Activated CD4-positive, alpha-beta T cell treated with anti-CD3 and anti-CD28 coated beads, Interleukin-2, Interleukin-6, amounts not matched to agents 100 ng/mL and 50 ng/mL, durations not matched to agents 16 hours and 8 hours (primary cell): ENCODE measurements at places on chromosomes 11 and 22.

DNA sequence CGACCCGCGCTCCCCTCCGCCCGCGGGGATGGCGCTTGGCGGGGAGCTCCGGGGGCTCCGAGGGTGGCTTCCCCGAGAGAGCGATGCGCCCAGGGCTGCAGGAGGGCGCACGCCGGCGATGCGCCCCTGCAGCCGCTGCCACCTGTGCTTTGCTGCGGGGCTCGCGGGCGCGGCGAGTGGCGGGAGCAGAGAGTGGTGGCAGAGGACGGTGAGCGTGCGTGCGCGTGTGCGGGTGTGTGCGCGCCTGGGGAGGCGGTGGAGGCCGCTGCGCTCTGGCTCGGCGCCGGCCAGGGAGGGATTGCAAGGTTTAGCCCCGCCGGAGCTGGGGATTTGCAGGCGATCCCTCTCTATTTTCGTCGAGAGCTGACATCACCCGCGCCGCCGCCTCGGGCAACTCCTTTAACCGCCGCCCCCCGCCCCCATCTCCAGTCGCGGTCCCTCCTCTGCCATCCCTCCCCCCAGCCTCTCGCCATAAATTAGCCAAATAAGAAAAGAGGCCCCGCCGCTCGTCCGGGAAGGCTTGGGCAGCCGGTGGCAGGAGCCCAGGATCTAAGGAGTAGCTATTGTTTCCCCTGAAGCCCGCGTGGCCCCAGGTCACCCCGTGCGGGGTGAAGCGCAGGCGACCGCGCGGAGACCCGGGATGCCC, at the start of gene SLC1A2:
SLC1A2 (minus strand) TSS at position 375 of the 646 bp plus-strand sequence. CDS start 592 bp downstream, outside the sequence.
- DNase-seq: peak; percentile 9

DNA sequence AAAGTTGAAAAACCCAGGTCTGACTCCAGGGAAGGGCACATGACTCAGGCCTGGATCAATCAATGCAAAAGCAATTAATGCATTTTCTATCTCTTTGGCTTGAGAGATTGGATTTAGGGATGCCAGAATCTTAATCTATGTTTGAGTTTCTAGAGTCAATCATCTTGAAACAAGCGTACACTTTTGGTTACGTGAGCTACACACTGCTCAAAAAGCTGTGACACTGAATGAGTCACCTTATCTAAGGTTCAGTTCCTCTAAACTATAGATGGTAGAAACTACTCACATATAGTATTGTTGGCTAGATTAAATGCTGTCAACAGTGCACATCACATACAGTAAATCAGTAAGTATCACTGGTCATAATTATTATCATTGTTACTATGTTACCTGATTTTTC, 24.2 kb downstream of the MRE11 start:
- peak; percentile 36 for DNase-seq

DNA sequence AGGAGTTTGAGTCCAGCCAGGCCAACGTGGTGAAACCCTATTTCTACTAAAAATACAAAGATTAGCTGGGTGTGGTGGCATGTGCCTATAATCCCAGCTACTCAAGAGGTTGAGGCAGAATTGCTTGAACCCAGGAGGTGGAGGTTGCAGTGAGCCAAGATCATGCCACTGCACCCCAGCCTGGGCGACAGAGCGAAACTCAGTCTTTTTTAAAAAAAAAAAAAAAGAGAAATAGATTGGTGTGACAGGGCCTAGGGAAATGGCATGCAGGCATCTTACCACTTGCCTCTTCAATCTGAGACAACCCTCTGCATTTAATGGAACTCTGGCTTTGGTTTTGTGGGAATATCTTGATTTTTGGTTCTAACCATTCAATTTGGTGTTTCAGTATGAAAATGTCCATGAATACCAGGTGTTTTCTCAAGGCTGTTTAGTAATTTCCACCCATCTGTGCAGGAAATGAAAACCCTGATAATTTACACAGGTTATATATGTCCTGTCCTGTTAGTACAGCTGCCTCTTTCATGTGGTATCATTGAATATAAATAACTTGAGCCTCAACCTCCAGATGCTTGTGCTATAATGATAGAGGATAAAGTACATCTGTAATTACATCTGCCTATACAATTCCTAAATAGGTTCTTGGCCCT, 8.4 kb downstream of the XBP1 start:
- peak; percentile 48 for DNase-seq

GRCh38 chr11:116257092-116257491, 515.7 kb downstream of the BUD13 start:
- DNase-seq: no peak

- DNase-seq: peak; percentile 70
Observed at GRCh38 chr11:46369458-46370152, 11.9 kb upstream of the MDK start.

DNA sequence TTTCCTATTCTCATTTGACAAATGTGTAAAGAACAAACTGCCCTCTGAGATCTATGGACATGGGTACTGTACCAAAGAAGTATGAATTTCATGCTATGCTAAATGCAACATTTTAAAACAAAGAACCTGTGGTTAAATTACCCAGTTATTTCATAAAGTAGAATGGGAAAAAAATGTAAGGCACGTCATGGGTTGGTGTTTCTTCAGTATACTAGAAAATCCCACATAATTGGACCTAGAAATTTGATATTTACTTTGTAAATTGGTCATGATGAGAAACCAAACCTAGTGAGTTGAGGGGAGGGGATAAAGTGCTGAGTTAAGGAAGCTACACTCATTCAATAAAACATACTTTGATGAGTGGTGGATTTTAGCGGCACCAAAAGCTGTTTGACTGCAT, 104.1 kb downstream of the ALX4 start:
- DNase-seq: no peak

DNA sequence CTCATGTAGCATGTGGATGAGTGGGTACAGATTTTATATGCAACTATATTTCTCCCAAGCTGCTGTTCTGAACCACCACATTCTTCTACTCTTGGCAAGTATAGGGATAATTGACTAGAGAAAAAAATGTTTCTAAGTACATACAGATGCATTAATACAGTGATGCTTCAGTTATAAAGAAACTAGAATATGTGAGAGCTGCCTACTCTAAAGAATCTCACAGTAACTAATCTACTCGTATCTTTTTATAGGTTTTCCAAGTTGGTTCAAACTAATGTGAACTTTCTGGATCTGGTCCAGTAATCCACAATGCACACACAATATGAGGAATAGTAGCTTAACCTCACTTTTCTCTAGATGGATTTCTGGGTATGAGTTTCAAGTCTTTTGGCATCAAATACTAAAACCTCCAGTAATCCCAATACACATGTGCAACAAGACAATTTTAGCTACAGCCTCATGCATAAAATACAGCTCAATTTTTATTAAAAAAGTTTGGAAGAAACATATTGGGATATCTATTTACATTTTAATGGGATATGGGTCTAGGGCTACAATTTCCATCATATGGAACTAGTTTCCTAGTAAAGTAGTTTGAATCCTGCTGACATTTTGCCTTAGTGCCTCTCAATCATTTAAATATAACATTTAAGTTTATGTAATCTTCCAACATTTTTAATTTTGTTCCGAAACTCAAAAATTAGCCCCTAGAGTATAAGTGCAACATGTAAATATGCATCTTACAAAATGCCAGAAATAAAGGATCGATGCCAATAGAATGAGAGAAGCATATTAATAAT, 2209.7 kb downstream of the LRRC4C start:
- no peak for DNase-seq

GRCh38 chr22:41177040-41177621, 28.0 kb upstream of the L3MBTL2 start:
- no peak for DNase-seq
